ENCODE measurements at places on chromosomes 5 and 9.
A peak's percentile ranks its signal among the peaks of the same experiment; 100 is the strongest.

GRCh38 chr5:30894811-30895210 is 298.7 kb upstream of the CDH6 start:
- no peak for DNase-seq

GRCh38 chr5:139711067-139711905 is 63.1 kb downstream of the CXXC5 start:
- peak; percentile 25 for DNase-seq

GRCh38 chr5:148268566-148268965 is at the start of gene SPINK13:
SPINK13 (plus strand) TSS chr5:148268794; CDS start chr5:148270073, 1,279 bp downstream.
- no peak for DNase-seq

DNA sequence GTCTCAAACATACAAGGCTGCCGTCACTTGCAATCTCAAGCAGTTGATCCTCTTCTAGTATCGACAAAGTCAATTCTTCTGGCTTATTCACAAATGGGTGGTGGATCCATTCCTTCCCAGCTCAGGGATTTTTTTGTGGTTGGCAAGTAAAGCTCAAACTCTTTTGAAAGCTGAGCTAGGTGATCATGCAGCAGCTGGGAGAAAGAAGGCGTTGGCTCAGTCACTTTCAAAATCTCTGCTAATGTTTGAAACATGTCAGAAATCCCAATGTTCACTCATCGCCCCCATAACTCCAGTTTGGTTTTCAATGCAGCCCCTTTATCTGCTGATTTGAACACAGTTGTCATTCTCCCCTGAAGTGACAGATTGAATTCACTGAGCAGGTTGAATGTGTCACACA is 4.0 kb upstream of the HNRNPA0 start:
- DNase-seq, result no peak

- no peak for DNase-seq
Observed at GRCh38 chr5:24831989-24832388, 187.2 kb upstream of the CDH10 start.

DNA sequence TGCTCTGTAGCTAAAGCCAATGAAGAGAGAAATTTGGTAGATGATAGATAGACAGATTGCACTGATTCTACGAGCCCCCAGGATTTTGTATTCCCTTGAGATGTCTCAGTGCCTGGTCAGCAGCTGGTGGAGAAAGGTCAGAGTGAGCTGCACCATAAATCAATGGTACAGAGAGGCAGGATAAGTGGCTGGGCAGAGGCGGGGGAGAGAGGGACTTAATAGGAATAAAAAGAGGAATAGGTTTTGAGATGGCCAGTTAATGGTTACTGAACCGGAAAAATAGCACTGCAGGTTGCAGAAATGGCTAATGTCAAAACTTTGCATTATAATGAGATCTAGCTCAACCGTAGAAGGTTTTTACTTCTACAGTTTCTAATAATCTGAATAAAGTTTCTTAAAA is 47.9 kb upstream of the SLC12A2 start:
- no peak for DNase-seq

DNA sequence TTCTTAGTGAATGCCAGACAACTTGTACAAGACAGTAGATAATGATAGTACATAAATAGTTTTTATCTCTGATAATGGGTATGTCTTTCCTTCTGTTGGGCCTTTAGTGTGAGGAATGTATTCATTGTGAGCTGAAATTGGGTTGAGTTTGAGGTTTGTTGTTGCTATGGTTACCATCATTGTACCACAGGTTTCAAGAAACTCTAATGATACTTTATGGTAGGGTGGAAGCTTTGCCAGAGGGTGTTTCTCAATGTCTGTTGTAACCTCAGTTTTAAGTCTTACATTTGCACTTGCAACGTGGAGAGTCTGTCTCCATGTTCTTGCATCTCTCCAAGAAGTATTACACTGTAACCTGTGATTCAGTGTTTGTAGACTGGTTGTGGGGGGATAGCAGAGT is 1550.1 kb downstream of the MAT2B start:
- no peak for DNase-seq

- no peak for DNase-seq
Observed at GRCh38 chr9:35756275-35757225, 2.5 kb upstream of the MSMP start.

DNA sequence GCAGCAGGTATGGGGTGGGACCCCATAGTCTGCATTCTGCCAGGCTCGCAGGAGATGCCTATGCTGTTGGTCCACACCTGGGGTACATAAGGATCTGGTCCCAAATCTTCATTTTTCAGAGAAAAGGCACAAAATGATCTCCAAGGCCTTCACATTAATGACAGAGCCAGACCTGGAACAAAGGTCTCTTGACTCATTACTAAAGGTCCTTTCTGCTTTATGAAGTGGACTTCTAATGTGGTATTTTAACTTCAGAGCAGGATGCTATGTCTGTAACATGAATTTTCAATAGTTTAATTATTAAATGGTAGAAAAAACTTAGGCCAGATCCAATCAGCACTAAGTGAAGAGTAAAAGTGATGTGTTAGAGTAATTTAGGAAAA is 38.0 kb downstream of the DMGDH start:
- no peak for DNase-seq

DNA sequence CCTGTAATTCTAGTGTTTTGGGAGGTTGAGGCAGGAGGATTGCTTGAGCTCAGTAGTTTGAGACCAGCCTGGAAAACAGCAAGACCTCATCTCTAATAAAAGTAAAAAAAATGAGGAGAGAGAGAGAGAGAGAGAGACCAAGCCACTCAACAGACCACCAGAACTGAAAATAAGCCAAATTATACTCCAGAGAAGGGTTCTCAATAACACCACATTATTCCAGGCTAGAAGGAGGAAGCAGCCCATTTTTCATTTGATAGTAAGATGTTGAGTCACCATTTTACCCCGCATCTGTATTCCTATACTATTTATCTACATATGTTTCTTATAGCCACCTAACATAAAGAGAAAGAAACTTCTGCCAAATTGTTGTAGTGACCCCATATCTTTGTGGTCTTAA is 134.8 kb downstream of the PCSK5 start:
- no peak for DNase-seq

DNA sequence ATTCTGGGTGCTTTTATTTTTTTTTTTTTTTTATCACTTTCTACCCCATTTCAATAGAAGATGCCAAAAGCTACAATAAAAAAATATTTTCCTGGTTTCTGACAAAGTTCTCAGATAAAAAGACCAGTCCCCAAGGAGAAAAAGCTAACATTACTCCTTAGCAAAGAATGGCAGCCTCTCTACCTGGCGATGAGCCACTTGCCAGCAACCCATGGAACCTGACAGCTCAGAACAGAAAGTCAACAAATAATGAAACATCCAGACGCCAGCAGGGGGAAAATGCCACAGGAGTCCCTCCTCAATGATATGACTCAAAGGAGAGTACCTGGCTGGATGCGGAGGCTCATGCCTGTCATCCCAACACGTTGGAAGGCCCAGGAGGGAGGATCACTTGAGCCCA is 123.2 kb downstream of the MYO10 start:
- no peak for DNase-seq

- DNase-seq, result no peak
Observed at GRCh38 chr5:80885396-80886000, 74.7 kb upstream of the RASGRF2 start.

DNA sequence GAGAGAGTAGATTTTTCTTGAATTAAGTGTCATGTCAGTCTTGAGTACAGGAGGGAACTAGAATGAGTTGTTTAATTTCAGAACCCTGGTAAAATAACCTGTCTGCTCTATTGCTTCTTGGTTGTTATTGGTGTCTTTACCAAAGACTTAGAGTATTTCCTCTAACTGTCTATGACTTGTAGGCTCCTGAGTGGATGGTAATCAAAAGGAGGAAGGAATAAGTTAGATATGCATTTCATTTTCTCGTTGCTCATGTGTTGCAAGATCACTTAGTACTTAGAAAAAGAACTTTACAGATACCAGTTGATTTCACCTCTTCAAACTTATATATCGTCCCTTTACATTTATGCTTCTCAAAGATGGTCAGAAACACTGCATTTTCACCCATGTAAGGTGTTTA is 31.1 kb downstream of the UHRF2 start:
- DNase-seq, result no peak

GRCh38 chr5:77937015-77937908 is 161.1 kb upstream of the TBCA start:
- DNase-seq, result no peak

DNA sequence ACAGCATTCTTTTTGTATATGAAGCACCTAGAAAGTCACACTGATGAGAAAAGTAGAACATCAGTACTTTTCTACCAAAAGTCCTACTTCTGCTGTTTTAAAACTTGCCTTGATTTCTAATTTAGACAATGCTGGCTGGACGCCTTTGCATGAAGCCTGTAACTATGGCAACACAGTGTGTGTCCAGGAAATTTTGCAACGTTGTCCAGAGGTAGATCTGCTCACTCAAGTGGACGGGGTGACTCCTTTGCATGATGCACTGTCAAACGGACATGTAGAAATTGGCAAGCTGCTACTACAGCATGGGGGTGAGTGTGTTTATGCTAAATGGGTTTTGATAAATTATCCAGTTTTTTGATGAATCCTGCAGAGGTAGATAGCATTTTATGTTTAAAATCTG is 73.5 kb downstream of the SLF1 start:
- no peak for DNase-seq

DNA sequence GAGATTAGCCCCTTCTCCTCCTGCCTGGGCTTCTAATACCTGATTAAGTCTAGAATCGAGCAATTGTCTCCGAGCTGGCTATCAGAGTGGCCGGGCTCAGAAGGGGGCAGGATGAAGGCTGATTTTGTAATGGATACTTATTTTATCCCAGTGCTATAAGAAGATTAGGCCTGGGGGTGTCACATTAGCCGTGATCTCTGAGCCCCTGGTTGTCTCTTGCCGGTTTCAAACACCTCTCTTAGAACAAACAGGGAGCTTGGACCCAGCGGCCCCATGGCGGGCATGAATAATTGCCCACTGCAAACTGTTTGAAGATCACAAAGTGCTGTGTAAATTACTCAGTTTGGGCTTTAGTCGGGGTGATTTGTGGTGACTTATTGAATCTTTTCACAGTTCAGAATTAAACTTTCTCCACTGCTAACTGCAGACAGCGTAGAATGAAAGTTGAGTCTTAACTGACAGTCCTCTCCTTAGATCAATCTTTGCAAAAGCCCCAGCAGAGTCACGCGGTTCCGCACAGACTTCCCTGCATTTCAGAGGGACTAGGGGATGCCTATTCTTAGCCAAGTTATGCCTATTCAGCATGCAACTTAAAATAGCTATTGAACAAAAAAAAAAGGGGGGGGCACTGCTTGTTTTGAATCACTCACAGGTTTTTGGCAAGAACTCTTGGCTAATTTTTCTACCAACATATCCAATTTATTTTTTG is 200.6 kb upstream of the IRX1 start:
- no peak for DNase-seq

DNA sequence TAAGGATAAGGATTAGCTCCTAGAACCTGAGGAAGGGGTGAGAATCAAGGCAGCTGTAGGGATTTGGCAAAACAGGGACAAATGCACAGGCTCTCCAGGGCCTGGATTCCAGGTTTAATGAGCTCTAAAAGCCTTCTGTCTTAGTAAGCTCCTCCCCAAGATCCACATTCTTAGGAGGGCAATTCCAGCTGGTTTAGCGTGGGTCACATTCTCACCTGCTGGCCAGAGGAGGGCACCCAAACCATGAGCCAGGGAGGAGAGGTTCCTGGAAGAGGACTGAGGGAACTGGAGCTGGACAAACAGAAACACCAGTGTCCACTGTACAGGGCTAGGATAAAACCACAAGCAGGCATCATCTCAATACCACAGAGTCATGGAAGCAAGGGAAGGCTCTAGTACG is 480.0 kb downstream of the CCDC171 start:
- DNase-seq, result no peak

GRCh38 chr5:159582756-159583541 is 252.7 kb upstream of the IL12B start:
- DNase-seq, result no peak

DNA sequence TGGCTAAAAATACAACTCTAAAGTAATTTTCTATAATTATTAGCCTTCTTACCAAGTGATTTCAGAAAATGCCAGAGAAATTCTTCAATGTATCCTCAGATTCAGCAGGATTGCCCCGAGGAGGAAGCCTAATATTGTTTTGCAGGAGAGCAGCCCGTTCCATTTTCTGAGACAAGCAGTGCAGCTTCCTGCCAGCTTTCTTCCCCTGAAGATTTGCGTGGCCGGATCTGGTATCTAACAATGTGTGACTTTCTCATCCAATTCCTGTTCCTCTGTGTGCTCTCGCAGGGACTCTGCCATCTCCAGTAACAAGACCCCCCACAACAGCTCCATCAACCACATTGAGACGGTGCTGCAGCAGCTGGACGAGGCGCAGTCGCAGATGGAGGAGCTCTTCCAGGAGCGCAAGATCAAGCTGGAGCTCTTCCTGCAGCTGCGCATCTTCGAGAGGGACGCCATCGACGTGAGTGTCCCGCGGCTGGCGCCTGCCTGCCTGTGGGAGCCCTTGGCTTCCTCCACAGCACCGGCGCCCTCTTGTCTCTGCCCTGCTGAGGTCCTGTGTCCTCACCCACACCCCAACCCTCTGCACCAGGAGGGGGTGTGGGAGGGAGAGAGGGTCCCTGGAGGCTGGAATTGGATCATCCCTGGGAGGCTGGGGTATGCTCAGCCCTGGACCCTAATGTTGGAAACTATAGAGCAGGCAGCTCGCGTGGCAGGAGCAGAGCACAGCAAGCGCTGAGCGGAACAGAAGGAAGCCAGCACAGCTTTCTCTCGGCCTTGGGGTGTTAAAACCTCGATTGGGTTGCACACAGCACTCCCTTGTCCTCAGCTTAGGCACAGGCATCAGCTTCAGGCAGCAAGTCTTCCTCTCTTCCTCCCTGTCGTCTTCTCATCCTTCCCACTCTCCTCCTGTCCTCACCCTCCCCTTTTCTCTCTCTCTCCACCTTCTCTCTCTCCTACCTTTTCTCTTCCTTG is 216.2 kb downstream of the TRIO start:
- no peak for DNase-seq

DNA sequence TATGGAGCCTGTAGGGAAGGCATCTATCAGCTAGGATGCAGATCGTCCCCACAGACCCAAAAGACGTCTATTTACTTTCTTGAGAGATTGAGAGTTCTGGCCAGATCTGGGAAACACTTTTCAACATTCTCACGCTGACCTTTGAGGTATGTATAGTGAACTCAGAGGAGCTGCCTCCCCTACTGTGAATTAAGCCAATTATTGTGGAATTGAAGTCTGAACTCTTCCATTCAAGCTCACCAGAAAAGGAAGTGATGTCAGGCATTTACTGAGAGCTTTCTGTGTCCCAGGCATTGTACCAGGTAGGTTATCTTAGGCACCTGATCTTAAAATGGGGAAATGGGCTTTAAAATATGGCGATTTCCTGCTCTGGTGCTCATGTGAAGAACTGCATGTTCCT is 136.5 kb downstream of the SV2C start:
- no peak for DNase-seq

GRCh38 chr5:150227606-150228273 is 37.9 kb downstream of the SLC6A7 start:
- no peak for DNase-seq

- DNase-seq, result no peak
Observed at GRCh38 chr5:180313677-180314505, 22.0 kb upstream of the MAPK9 start.

- DNase-seq, result no peak
Observed at GRCh38 chr5:135322271-135322670, 76.8 kb downstream of the MACROH2A1 start.

GRCh38 chr5:137887831-137888230 is 1.4 kb upstream of the PKD2L2 start:
- no peak for DNase-seq

- DNase-seq, result no peak
Observed at GRCh38 chr5:171984748-171985419, 21.6 kb downstream of the FBXW11 start.

Measured in NCI-H1694 treated with DMSO at 0.1 percent for 48 hours (cell line).